ENCODE measurements at places on chromosomes 3 and 15. TPM values are rescaled to one million over a fixed set of nuclear protein-coding genes. Genes with fewer than 3 reads are reported as not detected.

CSK gene
- total RNA-seq: 19.9 TPM

SERINC4 gene
- total RNA-seq: not detected

VPS8 gene
- 92.6 TPM for total RNA-seq

TGFBR2 gene
- 135 TPM for total RNA-seq

CAMKV gene
- not detected for total RNA-seq

Measured in articular chondrocyte of knee joint (primary cell).